ENCODE measurements at places on chromosomes 7 and 10. TPM values are rescaled to one million over a fixed set of nuclear protein-coding genes. Genes with fewer than 3 reads are reported as not detected.

Gene OR2A5
- not detected for total RNA-seq

Gene TACR2
- total RNA-seq, result not detected

Gene HOXA3
- 2.9 TPM for total RNA-seq

Gene MRM2
- 23.2 TPM for total RNA-seq

Gene RBP4
- total RNA-seq, result 2.8 TPM

Gene FAM180A
- 11.1 TPM for total RNA-seq

Gene ASB10
- total RNA-seq, result not detected

Gene CFAP69
- 0.30 TPM for total RNA-seq

Gene NOLC1
- 67.1 TPM for total RNA-seq

Gene OSBPL3
- total RNA-seq, result 13.5 TPM

All from bronchus fibroblast of lung (primary cell).